AG09309 (cell line): ENCODE measurements at places on chromosomes 3 and 15.
A peak's percentile ranks its signal among the peaks of the same experiment; 100 is the strongest.

GRCh38 chr15:63896336-63897115 lies 62.8 kb upstream of the HERC1 start:
- DNase-seq, result peak; percentile 18

- no peak for DNase-seq
Measured at GRCh38 chr15:39406485-39406884, 174.4 kb upstream of the THBS1 start.

GRCh38 chr3:7203969-7204847 lies 343.3 kb downstream of the GRM7 start:
- DNase-seq, result no peak

DNA sequence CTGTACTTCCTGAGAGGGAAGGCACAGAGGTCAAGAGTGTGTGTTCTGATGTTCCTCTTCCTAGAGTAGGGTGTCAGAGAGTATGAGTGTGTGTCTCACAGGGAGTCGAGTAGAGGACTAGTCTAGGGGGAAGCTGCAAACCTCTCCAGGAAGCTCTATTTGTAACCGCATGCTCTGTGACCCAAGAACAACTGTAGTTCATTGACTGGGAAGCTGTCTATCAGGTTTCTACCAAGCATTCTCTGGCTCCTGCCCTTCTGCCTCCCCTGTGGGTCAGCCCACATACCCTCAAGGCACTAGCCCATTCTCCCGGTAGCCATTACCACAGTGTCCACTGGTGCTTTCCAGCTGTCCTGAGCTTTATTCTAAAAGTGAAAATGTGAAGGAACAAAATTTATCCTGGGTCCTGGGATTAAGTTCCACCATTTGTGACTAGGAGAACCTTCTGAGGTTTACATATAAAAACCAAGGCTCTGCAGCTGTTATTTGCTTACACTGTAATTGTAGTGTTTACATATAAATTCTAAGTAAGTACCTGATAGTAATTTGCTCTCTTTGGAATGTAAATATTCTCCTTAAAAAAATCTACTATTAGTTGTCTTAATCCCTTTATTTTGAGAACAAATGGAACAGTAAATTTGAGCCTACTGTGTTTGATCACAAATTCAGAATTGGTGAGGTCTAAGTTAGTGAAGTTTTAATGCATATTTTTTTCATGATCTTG lies 40.7 kb downstream of the MYRIP start:
- DNase-seq, result no peak

GRCh38 chr3:194069421-194070219 lies 66.3 kb upstream of the HES1 start:
- DNase-seq, result peak; percentile 49

DNA sequence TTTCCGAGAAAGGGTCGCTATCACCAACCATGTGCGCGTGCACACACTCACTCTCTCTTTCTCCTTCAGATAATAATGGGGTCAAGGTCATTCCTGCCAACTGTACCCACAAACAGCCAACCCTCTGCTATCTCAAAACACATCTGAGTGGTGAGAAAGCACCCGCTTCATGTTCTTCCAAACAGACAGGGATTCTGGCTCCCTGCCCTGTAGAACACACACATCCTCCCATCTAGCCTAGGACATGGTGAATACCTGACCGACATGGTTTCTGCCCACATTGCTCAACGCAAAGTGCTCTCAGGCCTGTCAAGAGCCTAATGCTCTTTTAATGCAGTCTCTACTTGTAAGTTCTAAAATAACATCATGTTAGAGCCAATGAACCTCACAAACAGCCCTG lies 302.2 kb downstream of the FOXP1 start:
- DNase-seq, result no peak

GRCh38 chr3:84504761-84505160 lies 454.0 kb upstream of the CADM2 start:
- DNase-seq, result no peak

- no peak for DNase-seq
Measured at GRCh38 chr3:115937054-115937453, 313.7 kb downstream of the GAP43 start.

DNA sequence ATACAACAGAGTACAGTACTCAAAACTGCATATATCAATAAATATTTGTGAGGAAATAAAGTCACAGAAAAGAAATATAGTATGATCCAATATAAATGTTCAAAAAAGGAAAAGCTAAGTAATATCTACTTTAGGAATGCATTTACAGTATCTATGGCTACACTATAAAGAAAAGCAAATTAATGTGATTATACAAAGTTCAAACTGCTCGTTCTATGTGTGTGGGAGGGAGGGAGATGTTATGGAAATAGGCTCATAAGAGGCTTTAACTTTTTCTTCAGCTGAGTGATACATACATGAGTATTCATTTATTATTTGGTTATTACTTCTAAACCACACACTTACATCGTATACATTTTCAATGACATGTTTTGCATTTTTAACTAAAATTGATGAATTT lies 377.7 kb upstream of the AGTR1 start:
- no peak for DNase-seq

DNA sequence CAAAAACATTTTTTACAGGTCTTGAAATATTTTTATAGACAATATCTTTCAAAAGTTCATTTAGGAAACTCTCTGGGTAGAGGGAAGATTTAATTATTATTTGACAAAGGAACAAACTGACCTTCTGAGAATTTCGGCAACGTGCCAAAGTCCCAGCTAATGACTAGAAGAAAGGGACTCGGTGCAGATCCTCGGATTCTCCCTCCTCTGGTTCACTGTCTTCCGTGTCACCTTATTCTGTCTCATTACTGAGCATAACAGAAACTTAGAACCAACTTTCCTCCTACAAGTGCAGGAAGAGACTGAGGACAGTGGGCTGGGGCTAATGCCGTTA lies 339.1 kb downstream of the MECOM start:
- no peak for DNase-seq

DNA sequence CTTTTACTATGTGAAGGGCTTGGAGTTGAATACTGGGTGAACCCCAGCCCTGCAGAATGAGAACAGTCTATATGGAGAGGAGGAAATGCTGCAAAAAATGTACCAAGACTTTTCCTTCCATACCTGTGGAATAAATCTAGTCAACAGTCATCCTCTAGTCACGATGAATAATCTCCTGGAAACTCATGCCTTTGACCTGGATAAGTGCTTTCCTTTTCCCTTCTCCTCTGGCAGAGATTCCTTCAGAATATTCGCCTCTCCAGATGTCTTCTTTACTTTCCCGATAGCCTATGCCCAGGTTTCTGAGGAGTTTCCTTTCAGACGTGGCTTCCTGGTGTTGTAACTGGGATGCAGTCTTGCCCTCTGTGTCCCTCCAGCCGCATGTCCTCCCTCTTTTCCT lies 28.1 kb downstream of the CCNL1 start:
- no peak for DNase-seq

DNA sequence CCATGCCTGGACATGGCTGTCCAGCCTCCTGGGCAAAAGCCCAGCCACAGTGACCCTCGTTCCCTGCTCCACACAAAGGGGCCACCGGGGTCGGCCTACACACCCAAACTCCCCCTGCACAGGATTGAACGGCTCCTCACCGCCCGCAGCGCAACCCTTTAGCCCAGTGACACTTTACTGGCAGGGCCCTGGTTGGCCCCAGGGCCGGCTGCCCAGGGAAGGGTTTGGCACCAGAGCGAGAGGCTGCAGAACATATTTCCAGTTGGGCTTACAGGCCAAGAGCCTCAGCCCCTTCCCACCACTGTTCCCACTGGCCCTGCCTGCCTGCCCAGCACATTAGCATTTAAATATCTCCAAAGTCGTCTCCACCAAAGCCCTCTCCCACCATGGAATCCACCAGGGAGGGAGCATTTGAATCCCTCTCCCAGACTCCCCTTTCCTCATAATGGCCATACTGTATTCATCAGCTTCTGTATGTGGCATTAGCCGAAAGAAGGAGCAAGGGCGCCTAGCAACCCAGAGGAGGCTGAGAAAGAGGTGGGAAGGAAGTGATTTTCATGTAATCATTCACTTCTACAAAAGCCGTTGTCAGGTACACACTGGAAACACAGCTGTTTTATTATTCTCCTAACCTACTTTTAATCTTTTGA lies 85.4 kb downstream of the SLC6A11 start:
- no peak for DNase-seq

DNA sequence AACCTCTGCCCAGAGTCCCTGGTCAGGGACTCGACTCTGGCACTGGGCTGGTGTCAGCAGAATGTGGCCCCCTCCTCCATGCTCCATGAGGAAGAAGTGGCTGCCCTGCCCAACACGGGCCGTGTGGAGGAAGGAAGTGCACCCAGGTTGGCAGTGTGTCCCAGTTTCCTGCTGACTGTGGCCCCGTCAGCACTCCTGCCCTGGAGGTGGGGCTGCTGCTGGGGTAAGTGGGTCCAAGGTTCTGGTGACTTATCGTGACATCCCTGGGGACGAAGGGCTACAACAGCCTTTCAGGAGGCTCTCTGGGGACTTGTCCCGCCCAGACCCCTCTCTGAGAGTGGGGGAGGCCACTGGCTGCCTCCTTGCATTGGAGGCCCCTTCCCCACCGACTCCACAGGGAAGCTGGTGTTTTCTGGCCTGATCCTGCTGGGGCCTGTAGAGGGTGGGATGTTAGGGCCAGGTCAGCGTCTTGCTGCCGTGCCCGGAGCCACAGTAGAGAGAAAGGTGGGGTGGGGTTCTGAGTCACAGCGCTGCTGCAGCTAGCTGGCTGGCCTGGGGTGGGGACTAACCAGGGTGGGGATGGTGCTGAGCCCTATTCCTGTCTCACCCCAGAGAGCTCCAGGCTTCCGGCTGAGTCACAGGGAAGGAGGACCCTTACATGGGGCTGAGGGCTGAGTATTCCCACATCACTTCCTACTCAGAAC lies 10.5 kb downstream of the SEMA4B start:
- no peak for DNase-seq

DNA sequence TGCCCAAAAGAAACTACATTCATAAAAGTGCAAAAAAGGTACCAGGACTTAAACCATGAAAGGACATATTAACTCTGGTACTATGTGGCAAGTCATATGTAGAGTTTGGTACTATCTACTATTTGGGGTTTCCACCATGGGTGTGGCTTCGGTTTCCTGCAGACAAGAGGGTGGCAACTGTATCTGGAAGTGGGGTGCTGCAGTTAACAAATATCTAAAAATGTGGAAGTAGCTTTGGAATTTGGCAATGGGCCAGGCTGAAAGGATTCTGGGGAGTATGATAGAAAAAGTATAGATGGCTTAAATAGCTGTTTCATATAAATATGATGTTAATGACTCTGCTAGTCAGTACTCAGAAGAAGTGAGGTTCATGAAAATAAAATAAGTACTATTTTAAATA lies 44.0 kb downstream of the PLSCR2 start:
- DNase-seq, result no peak

DNA sequence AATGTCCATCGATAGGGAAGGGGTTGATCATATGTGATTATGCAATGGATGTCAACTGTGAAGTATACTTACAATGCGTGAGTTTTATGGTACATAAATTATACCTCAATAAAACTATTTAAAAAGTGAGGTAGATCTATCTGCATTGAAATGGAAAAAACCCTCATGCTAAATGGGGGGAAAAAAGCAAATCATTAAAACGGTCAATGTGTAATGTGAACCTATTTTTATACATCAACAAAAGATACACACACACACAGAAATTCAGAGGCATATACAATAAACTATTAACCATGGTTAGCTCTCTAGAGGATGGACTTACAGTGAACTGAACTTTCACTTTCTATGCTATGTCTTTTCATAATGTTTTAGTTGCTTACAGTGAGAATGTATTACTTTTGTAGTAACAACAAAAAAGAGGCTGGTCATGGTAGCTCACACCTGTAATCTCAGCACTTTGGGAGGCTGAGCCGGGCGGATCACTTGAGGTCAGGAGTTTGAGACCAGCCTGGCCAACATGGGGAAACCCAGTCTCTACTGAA lies 23.1 kb downstream of the STIMATE start:
- DNase-seq, result no peak

DNA sequence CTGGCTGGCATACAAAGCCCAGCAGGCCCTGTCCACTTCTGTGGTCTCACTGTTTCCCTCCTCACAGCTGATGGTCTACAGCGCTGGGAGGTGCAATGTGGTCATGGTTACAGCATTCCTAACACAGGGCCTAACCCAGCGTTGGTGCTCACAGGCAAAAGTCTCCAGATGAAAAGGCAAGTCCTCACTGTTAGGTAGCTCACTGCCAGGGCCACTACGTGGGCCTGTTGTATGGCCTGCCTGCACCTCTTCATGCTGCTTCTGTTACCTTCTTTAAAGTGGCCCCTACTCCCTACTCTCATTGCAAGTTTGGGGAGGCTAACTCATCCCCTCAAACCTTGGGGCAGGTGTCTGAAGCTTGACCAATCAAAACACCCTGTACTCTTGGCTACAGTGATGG lies 31.3 kb downstream of the CCDC13 start:
- no peak for DNase-seq

GRCh38 chr3:192915722-192916121 lies 1.9 kb downstream of the MB21D2 start:
- no peak for DNase-seq

GRCh38 chr3:140933109-140933508 lies 8.5 kb upstream of the SLC25A36 start:
- DNase-seq, result no peak

GRCh38 chr3:112047264-112047663 lies 12.7 kb downstream of the TMPRSS7 start:
- no peak for DNase-seq

DNA sequence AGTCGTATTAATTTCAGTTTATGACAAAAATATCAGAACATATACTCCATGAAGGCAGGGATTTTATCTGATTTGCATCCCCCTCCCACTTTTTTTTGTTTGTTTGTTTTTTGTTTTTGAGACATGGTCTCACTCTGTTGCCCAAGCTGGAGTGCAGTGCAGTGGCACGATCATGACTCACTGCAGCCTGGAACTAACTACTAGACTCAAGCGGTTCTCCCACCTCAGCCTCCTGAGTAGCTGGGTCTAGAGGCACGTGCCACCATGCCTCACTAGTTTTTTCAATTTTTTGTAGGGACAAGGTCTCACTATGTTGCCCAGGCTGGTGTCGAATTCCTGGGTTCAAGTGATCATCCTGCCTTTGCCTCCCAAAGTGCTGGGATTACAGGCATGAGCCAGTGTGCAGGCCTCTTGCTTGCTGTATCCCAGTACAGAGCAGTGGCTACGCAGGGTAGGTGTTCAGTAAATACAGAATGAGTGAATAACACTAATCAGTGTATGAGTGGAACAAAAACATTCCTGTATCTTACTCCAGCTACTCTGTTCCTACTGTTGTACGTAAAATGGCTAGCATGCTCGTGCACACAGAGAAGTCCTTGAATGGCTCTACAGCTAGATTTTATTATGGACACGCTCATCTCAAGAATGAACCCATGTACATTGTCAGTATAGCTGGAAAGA lies 272.4 kb downstream of the FOXP1 start:
- DNase-seq, result no peak

DNA sequence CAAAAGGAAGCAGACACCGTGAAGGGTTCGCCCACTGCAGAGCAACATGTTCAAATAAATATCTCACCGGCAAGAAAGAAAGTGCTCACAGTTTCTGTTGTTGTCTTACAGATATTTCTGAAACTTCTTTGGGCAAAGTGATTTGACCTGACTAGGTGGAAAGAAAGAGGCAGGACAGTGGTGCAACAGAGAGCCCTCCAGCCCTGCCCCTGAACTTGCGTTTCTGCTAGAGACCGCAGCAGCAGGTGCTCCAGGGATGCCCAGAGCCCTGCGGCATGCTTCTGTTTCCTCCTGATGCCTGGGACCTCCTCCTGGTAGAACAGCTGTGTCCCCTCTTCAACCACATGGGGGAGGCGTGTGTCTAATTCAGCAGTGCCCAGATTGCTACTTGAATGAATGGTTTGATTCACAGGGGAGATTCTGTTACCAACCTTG lies 123.4 kb downstream of the ATP10A start:
- no peak for DNase-seq
